ENCODE measurements at places on chromosomes 2 and 18.
A peak's percentile ranks its signal among the peaks of the same experiment; 100 is the strongest.

- DNase-seq = no peak
These were observed 120.9 kb downstream of the TMEFF2 start for GRCh38 chr2:192073878-192074277.

GRCh38 chr2:58788402-58788801, 547.3 kb upstream of the FANCL start:
- DNase-seq = no peak

GRCh38 chr2:289362-290089, 1.6 kb upstream of the ALKAL2 start:
- peak; percentile 23 for DNase-seq

GRCh38 chr2:134218930-134219658, 34.8 kb upstream of the MGAT5 start:
- no peak for DNase-seq

DNA sequence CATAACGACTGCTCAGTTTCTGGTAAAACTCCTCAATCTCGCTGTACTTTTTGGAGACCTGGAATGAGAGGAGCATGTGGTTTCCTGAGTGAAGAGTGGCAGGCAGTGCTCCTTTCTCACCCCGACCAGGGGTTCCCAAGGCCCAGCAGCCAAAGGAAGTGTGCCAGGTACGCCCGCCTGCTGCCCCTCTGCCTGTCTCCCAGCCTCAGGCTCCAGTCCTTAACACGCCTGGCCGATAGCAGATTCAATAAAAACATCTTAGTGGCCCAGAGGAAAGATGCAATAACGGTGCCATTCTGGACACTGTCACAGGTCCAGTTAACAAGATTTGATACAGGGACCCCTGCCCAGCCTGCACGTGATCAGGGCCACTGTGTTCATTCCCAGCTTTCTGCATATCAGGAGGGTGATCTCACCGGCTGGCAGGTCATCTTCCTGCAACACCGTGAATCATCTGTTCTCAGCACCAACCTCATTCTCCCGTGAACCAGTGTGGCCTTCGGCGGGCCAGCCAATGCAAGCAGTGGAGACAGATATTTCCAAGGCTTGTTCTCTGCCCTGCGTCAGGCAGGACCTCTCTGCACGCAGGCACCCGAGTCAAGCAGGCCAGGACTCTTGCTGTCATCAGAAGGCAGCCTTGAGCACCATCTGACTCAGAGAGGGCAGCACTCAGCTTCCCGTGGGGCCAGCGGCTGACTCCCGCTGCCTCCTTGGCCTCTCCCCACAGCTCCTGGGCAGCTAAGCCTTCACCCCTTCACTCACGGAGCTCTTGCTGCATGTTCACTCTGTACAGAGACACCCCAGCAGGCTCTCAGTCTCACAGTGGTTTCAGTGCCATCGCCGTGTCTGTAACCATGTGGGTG, 9.5 kb downstream of the HS1BP3 start:
- no peak for DNase-seq

- no peak for DNase-seq
These were observed 18.6 kb upstream of the KCNG2 start for GRCh38 chr18:79779021-79779699.

DNA sequence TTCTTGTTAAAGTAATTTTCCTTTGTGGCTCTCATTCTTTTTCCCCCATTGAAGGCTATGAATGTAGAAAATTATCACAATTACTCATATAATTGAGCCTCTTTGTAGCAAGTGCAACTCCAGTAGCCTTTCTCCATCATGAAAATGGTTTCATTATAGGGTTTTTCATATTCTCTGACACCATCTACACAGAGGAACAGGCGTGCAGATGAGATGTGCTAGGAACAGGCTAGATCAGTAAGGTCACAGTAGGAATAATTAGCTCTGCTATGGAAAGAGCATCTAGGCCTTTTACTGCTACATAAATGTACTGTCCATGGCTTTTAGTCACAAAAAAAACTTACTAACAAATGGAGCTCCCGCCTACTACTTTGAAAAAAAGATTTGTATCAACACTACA, 12.6 kb upstream of the DLX1 start:
- DNase-seq = no peak

DNA sequence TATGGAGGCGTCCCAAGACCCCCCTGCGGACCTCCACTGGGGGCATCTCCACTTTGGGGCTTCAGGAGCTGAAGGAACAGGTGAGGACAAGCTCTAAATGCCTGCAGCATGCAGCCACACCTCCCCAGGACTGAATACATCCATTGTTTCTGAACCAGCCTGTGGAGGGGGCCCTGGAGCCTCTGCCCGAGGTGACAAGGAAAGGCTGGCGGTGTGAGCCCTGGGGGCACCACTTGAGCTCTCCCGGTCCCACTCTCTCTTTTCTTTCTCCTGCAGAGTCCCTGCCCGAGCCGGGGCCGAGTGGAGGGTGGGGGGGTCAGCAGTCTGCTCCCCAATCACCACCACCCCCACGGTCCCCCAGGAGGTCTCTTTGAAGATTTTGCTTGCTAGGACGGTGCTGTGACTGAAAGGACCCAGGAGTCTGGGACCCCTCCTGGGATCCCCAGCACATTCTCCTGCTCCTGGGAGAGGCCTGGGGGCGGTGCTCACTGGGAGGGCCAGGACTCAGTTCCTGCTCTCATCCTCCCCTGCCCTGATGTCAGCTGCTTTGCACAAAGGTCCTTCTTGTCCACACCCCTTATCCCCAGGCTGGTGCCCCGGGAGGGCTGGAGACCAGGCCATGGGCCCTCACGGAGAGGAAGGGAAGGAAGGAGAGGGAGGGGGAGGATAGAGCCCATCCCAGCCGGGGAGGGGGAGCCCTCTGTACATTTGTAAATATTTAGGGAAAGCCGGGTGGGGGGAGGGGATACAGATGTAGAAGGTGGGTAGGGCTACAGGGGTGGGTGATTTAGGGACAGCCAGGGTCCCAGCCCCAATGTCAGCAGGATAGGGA, 5.7 kb downstream of the CHPF start:
- no peak for DNase-seq

GRCh38 chr2:86598966-86599365, 24.7 kb downstream of the RNF103 start:
- no peak for DNase-seq

DNA sequence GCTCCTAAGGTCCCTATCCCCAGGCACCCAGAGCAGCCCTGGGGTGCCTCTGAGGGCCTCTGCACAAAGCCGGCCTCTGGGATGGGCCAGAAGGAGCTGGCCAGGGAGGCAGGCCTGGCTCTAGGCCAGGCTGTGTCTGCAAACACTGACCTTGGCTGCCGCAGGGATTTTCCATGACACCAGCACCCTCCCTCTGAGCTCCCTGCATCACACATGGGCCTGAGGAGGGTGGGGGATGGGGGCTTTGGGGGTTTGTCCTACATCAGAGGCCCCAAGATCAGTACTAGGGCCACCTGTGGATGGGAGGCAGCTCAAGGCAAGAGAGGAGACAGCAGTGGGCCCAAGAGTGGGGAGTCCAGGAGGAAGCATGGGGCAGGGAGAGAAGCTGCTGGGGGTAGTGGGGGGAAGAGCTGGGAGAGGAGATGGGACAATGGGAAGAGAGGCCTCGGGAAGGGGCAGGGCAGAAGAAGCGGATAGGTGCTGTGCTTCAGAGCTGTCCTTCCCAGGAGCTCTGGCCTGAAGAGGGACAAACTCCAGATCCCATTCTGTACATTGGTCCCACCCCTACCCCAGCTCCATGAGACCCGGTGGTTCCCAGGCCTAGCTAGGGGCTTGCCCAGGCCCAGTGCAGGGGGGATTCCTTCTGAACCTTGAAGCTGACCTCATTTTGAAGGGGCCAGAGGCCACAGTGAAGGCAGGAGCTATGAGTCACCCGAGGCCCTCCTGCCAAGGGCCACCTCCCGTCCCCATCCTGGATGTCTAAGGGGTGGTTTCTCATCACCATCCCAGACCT, 28.0 kb downstream of the KCNK3 start:
- no peak for DNase-seq

DNA sequence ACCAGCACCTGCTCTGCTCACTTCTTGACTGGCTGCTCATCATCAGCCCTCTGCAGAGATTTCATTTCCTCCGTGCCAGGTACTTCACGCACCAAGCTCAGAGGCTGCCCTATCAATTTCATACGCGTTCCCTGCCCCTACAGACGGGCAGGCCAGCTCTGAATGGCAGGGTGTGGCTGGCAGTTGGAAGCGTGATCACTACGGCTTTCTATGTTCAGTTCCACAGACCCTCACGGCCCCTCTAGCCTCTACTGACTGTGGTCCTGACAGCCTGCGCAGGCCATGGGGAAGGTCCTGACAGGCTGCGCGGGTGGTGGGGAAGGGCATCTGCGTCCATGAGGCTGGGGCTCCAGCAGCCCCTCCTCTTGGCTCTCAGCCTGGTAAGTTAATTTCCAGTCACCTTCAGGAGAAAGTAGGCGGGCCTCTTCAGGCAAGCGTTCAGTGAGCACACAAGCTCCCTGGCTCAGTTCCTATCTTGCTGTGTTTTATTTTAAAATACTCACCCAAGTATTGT, 154.8 kb downstream of the ZNF236 start:
- DNase-seq = no peak

GRCh38 chr2:80169811-80170594, 134.5 kb downstream of the LRRTM1 start:
- DNase-seq = no peak

DNA sequence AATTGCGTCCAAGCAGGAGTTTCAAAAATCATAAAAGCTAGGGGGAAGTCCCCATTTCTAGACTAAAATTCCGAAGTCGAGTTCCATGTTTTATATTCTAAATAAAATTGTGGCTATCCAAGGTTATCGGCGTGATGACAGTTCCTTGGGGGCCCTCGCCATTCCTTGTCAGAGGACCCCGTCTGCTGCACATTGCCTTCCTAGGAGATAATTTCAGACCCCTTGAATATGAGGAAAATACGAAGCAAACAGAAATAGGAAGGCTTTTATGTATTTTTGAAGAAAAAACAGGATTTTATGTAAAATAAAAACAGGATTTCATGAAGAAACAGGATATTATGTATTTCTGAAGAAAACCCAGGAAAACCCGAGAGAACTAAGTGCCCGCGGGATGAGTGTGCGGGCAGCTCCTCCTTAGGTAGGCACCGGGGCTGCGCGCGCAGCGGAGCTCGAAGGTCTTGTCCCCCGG, 465 bp upstream of the PLEKHA3 start:
- DNase-seq = no peak

- DNase-seq = no peak
These were observed 93.2 kb downstream of the UNC80 start for GRCh38 chr2:209864716-209865295.

DNA sequence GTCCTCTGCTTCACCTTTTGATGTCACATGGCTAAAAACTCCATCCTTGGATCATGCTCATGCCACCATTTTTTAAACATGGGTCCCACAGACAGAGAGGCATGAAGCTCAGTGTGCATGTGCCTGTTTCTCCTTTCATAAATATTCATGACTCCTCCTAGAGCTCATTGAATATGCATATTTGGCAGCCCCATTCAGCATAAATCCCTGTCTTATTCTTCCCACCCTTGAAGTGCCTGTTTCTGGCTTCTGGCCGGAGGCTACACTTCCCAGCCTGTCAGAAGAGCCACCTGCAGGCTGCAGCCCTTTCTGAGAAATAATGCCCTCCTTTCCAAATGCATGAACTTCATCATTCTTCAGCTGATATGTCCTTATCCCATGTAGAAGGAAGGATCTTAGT, 109.7 kb downstream of the LDLRAD4 start:
- no peak for DNase-seq

DNA sequence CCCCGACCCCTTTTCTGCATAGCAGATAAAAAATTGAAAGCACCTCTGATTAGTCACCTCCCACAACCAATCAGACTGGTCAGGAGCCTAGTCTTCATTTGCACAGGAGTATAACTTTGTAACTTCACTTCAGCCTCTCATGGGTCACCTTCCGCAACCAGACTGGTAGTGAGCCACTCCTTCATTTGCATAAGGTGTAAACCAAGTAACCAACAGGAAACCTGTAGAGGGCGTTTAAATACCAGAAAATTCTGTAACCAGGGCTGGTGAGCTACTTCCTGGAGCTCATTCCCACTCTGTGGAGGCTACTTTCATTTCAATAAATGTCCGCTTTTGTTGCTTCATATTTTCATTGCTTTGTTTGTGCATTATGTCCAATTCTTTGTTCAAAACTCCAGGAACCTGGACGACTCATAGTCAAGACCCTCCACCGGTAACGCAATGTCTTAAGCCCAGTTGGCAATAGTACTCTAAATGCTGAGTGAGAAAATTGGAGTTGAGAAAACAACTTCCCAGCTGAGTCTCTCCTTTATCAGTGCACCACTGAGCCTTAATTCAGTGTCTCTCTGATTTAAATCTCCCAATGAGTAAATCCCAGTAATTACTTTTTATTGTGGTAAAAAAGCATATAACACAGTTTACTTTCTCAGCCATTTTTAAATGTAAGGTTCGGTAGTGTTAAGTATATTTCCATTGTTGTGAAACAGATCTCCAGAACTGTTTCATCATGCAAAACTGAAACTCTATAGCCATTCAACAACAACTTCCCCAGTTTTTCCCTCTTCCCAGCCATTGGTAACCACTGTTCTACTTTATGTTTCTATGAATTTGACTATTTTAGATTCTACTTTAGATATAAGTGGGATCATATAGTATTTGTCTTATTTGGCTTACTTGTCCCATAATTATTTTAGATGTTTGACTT, 392.7 kb upstream of the SLC8A1 start:
- no peak for DNase-seq

DNA sequence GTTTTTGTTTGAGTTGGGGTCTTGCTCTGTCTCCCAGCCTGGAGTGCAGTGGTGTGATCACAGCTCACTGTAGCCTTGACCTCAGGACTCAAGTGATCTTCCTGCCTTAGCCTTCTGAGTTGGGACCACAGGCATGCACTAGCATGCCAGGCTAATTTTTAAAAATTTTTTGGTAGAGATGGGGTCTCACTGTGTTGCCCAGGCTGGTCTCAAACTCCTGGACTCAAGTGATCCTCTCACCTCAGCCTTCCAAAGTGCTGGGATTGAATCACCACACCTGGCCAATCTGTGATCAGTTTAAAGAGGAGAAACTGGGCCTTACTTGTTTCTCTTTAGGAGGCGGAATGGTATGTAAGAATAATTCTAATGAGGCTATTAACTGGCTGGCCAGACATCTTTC, 49.9 kb downstream of the IMPA2 start:
- no peak for DNase-seq

DNA sequence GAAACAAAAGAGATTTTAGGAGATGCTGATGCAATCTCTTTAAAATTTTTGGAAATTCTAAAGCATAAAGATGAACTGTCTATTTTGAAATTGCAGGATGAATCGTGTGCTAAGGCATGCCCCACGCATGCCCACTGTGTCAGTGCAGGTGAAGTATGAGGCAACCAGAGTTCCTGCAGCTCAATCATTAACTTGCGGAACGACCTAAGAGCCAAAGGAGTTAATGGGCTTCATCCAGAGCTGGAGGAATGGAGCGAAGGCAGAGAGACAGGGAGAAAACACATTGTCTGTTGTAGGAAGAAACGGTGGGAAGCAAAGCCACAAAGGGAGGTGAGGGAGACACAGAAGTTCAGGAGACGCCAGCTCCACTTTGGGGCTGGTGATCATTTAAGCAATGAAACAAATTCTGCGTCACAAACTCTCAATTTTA, 265.2 kb downstream of the CCDC85A start:
- DNase-seq = no peak
